ENCODE measurements at places on chromosomes 5 and 9.

DNA sequence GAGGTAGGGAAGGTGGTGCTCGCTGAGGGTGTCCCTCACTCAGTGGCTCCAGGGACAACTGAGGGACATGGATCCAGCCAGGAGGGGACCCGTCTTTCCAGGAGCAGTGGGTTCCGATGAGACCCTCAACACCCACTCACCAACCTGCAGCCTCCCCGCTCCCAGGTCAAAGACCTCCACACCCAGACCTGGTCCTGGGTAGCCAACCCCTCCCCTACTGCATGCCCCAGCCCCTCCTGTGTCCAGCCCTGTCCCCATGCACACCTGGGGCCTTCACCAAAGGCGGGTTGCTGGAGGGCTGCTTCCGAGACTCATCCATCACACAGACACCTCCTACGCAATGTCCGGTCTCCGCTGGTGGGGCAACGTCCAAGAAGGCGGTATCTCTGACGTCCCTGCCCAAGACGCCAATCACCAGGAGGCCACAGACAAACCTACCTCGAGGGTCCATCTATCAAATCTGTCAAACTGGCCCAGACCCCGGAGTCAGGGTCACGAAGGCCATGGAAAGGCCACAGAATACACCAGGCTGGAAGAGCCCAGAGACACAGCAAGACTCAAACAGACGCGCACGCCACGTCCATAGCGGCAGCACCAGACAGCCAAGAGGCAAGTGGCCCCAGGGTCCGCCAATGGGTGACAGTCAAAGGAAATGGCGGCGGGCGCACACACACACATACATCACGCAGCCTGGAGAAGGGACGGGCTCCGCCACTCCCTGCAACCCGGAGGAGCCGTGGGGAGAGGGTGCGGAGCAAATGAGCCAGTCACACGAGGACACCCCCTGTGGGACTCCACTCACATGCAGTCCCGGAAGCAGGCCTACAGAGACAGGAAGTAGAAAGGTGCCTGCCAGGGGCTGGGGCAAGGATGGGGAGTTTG, 10.8 kb downstream of the NACC2 start:
- no peak for DNase-seq

DNA sequence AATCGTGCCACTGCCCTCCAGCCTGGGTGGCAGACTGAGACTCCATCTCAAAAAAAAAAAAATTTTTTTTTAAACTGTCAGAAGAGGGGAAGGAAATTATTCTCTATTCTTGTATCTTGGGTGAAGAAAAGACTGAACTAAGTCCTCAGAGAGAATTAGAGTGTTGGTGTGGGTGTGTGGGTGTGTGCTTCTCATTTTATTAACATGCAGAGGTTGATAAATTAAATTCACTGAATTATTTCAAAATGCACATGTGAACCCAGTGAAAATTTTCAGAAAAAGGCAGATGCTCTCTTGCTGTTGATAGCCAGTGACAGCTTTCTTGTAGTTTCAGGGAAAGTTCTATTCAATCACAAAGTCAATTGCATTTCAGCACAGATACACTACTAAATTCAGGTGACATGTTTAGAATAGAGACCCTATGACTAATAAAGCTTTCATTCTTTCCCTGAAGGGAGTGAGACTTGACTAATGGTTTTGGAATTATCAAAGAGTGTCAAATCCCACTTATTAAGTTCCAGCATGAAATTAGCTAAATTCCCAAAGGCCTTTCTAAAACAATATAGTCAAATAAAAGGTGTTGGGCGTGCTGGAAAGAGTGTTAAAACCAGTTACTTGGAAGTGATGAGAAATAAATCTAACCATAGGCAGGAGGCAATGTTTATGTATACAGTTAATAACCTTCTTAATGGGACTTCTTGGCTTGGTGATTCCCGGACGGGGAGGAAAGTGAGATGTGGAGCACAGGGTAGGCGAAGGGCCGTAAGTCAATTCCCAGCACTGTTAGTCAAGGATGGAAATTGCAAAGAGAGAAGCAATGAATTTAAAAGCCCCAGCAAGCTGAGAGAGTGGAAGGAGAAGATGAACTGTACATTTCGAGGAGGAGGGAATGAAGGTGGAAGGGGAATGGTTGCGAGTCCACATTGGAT, 103.2 kb upstream of the SPATA31D4 start:
- no peak for DNase-seq

DNA sequence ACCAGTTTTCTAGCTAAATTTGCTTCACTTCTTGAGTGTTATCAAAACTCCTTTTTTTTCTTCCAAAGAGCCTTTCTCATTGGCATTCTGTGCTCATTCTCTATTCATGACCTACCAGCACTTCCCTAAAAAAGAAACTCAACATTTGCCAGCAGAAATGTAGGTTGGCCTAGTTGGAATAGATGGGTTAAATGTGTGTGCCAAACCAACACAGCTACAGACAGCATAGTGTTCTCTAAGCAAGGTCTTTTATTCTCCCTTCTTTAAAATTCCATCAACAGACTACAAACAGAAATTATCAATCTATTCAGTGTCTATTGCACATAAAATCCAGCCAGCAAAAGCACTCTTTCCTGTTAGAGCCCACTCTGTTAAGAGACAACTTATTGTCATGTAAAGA, 255.8 kb upstream of the PUM3 start:
- DNase-seq, result no peak

GRCh38 chr9:34045903-34046302, 2.8 kb downstream of the UBAP2 start:
- DNase-seq, result no peak

DNA sequence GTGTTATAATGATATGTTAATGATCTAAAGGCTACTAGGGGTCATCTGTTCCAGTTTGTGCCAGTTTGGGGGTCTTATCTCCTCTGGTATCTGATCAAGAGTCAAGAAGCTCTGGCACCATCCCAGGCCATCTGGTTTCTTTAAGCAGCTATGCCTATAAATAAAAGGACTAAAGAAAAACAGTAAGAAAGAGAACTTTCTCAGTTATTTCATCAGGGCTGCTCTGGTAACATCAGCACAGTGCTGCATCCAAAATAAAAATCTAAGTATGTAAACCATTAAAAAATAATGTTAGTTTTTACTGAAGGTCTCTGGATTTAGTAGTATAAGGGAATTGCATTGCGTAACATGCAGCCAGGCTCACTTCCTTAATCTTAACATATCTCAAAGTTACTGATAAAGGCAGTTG, 185.0 kb downstream of the NR2F1-AS1 start:
- no peak for DNase-seq

- DNase-seq, result no peak
Measured at GRCh38 chr5:91101600-91102379, 281.3 kb downstream of the ARRDC3 start.

GRCh38 chr5:111478266-111478665, 34.1 kb downstream of the STARD4 start:
- no peak for DNase-seq

DNA sequence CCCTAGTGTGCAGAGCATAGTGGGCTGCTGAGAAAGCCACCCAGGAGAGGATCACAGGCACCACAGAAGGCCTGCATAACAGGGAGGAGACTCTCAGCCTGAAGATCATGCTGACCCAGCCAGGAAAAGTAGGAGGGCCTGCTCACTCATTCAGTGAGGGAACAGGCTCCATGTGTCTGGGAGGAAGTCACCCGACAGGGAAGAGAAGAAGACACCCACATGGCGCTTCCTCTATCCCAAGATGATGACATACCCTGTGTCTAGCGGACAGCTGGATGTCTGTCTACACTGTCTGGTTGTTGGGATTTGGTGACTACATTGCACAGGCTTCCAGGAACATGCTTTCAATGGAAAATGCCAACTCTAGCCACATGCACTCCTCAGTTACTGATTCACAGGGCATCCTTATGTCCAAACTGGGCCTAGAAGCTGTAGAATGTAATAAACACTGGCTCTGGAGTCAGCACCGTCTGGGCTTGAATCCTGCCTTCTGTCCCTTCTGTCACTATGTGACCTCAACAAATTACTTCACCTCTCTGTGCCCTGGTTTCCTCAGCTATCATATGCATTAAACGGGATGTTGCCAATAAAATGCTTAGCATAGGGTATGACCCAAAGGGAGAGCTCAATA, 47.6 kb downstream of the KLHL3 start:
- DNase-seq, result no peak

DNA sequence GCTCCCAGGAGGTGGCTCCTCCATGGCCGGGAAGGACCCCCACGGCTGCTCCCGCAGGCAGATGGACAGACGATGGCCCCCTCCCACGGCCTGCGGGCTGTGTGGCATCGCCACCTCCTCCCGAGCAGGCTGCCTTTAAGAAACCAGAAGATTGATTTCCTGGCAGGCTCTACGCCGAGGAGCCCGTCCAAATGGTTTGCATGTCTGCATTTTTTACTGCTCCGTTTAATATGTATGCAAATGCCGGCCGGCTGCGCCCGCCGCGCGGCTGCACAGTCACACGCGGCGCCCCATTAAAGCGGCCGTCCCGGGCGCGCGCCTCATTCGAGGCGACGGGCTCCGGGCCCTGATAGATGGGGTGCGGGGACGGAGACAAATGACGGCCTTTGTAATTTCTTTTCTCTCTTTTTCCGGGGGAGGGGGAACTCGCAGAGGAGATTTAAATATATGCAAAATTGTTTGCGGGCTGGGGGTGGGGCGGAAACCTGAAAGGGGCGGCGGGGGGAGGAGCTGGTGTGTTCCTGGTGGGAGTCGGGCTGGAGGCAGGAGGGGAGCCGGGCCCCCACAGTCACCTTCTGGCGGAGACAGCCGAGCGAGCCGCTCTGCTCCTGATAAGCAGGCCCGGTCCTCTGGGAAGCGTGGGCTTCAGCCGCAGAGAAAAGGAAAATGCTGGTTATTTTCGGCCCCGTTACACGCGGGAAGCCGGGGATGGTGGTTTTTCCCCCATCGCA, 158.7 kb upstream of the IER5L start:
- no peak for DNase-seq

GRCh38 chr5:59533730-59534108, 359.8 kb downstream of the PDE4D start:
- DNase-seq, result no peak

GRCh38 chr5:105982526-105982925, 1688.2 kb downstream of the EFNA5 start:
- DNase-seq, result no peak

DNA sequence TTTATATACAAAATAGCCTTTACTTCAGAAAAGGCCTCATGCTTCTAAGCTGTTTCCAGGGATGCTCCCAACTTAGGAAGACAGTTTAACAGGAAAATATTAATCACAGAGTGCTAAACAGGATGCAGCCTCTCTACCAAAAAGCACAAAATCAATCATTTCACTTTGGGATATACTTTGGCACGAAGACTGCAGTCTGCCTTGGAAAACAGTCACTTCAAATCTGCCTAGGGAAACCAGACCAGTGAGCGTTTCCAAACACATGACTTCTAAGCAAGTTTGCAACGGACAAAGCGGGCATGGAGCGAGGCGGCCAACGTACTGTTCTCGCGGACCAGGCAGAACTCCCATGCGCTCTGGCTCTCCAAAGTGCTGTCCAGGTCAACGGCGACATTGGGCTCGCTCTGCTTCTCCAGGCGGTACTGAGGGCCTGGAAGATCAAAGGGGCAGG, 201.0 kb downstream of the MAPKAP1 start:
- DNase-seq, result no peak

DNA sequence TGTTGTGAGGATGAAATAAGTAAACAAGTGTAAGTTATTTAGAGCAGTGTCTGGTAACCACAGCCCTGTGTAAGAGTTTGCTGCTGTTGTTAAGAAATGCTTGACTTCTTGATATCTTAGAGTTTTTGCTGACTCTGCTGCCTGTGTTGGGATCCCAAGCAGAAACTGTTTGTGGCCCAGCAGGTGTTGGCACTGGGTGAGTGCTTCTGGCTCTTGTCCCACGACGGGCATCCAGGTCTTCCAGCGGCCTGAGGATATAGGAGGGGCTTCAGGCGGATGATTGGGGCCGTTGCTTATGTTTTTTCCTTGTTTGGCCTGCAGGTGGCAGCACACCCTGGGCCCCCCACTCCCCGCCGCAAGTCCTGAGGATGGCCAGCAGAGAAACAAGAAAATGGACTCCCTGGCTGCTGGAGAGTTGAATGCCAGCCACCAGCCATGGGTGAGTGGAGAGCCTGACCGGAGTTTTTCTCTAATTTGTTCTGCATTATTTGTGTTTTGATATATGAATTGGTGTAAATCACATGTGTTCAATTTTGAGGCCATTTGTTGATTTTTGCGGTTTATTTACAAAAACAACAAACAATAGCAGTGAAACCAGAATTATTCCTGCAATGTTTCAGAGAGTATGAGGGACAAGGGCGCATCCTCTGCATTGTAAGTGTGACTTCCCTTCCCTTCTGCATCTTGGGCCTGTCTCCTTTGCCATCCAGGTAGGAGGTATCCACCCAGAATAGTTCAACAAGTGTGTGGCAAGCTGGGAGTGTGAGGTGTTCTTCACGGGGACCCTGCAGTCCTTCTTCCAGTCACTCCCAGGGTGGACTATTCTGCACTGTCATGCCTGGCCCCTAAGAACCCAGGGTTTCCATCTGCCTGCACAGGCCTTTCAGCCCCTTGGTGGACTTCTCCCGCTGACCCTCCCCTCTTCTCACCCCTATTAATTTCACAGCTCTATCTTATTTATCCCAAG, 50.3 kb downstream of the SLC22A5 start:
- DNase-seq, result no peak

GRCh38 chr5:155665361-155665760, 651.8 kb downstream of the KIF4B start:
- DNase-seq, result no peak

DNA sequence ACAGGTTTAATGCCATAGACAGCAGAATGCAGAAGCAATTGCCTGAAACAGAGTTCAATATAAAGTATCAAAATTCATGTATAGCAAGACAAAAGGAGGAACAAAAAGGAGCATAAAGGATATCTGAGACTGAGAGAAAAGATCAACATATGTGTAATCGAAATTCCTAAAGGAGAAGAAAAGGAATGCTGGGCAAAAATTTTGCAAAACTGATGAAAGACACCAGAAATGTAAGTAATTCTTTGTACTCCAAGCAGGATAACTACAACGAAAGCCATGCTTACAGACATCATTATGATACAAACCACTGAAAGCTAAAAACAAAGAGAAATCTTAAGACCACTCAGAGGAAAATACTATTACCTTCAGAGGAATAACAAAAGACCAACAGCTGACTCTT, 72.8 kb upstream of the MTAP start:
- no peak for DNase-seq
